GM12865 (cell line): ENCODE measurements at places on chromosomes 12 and 14.

- no peak for DNase-seq
These were observed 76.1 kb downstream of the SLC24A4 start for GRCh38 chr14:92398888-92399636.

GRCh38 chr14:55519473-55520080 is 60.4 kb upstream of the KTN1 start:
- DNase-seq = no peak

GRCh38 chr14:24068711-24069410 is 2.5 kb upstream of the CPNE6 start:
- no peak for DNase-seq

- no peak for DNase-seq
These were observed 21.8 kb downstream of the PLEKHA5 start for GRCh38 chr12:19151298-19151697.

DNA sequence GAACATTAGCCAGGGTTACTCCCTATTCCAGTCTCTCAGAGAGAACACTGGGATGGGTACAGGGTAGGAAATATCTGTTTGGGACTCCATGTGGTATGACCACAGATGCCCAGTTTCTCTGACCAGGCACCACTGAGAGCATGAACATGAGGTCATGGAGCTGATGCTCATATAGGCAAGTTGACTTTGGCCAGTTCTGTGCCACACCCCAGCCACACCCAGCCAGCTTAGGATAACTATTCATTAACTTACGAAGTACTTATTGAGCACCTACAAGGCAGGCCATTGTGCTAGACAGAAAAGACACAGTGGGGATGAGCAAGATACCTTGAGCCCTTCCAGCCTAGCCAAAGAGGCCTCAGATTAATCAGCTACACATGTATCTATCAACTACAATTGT is 262.5 kb downstream of the DPF3 start:
- no peak for DNase-seq

- DNase-seq = no peak
These were observed 174.1 kb downstream of the NRXN3 start for GRCh38 chr14:78344290-78344689.

DNA sequence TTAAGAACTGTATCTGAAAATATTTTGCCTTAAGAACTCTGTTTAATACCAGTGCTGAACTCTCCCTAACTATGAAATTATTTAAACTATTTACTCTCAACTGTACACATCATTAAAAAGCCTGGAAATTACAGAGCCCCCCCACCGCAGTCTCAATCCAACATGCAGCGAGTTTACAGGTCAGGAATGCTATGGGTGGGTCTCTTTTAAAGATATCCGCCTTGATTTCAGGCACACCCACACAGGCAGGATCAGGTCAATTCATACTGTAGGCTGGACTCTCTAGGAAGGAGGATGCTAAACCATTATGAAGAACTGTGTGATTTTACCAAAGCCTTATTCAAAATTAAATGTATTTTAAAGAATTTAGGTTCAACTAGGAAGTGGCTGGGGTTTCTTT is 16.5 kb downstream of the SPTLC2 start:
- DNase-seq = no peak

DNA sequence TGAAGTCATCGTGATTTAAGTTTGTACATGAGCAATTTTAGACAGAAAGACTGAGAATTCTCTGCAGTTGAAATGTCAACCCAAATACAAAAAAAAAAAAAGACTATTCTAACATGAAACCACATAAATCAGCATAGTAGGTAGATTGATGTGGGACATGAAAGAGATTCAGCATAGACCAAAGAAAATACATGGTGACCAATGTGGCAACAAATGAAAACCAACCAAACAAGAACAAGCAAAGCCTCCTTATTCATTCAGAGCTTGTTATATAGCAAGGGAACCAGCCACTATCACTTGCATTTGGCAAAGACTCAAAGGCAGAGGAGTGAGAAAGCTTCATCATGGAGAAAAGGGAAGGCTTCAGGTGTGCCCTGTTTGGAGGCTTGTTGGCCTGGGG is 144.4 kb upstream of the TMPO start:
- no peak for DNase-seq

DNA sequence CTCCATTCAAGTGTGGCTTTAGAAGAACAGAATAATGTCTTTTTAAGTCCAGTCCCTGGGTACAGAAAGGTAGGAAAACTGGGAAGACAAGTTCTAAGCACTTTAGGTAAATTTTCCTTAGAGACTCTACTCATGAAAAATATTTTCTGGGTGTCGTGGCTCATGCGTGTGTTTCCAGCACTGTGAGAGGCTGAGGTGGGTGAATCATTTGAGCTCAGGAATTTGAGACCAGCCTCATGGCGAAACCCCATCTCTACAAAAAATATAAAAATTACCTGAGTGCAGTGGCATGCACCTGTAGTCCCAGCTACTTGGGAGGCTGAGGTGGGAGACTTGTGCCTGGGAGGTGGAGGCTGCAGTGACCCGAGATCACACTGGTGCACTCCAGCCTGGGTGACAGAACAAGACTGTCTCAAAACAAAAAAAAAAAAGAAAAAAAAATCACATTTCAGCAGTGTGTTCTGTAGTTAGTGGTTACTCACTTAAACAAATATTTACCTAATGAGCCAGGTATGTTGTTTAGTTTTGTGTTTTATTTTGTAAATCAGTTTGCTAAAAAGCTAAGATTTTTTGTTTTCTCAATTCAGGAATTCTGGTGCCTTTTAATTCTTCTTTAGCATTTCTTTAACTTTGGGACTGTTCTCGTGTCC is 52.3 kb upstream of the RD3L start:
- no peak for DNase-seq

- no peak for DNase-seq
These were observed 19.1 kb downstream of the FBRSL1 start for GRCh38 chr12:132508860-132509732.
